Left lobe of liver (tissue), 2 donors: ENCODE measurements at places on chromosomes 6 and 20. TPM values are rescaled to one million over a fixed set of nuclear protein-coding genes. Genes with fewer than 3 reads are reported as not detected.

DNA sequence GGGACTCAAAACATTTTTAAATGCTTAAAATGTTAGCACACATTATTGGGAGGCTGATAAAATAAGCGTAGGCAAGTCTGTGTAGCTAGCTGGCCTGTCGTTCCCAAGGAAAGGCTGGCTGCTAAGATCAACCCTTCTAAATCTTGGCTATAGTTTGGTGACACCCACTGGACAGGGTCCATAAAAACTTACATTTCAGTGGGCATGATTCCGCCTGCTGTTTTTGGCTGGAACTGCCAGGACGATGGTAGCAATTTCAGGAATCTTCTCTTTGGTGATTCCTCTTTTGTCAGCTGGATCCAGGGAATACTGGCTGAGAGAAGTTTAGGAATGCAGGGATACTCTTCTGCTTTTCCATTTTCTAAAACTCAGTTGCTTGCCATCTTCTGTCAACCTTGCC, 162.2 kb downstream of the NKAIN2 start:
- DNase-seq, result no peak

- no peak for DNase-seq
Observed at GRCh38 chr6:90039911-90040310, 145.6 kb downstream of the GJA10 start.

GRCh38 chr6:132063204-132063603, 112.0 kb upstream of the CCN2 start:
- no peak for DNase-seq

DNA sequence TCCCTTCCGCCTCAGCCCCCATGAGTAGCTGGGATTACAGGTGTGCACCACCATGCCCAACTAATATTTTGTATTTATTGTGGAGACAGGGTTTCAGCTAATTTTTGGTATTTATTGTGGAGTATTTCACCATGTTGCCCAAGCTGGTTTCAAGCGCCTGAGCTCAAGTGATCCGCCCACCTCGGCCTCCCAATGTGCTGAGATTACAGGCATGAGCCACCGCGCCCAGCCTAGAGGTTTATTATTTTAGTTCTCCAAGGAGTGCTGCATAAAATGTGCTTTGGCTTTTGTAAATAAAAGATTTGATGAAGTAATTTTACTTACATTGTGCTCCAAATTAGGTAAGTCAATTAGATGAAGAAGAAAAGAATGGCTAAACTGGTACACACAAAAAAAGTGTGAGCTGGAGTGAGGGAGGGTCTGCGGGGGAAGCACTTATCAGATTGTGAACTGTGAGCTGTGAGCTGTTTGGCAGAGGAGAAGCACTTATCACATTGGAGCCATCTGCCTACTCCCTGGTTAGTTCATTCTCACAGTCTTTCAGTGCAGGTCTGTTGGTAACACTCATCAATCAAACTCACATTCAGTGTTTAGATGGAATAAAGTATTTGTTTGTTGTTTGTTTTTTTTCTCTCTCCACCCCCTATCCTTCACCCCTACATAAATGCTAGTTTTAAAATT, 398.0 kb downstream of the EPHA7 start:
- no peak for DNase-seq

- no peak for DNase-seq
Observed at GRCh38 chr6:92538275-92538674, 881.1 kb downstream of the EPHA7 start.

Gene CALHM5
- 0.20 TPM for total RNA-seq

Gene TRIM10
- 1.9 TPM for total RNA-seq

Gene JAG1
- total RNA-seq, result 4.3 TPM

- DNase-seq, result no peak
Observed at GRCh38 chr6:116136373-116136772, 10.4 kb upstream of the COL10A1 start.

DNA sequence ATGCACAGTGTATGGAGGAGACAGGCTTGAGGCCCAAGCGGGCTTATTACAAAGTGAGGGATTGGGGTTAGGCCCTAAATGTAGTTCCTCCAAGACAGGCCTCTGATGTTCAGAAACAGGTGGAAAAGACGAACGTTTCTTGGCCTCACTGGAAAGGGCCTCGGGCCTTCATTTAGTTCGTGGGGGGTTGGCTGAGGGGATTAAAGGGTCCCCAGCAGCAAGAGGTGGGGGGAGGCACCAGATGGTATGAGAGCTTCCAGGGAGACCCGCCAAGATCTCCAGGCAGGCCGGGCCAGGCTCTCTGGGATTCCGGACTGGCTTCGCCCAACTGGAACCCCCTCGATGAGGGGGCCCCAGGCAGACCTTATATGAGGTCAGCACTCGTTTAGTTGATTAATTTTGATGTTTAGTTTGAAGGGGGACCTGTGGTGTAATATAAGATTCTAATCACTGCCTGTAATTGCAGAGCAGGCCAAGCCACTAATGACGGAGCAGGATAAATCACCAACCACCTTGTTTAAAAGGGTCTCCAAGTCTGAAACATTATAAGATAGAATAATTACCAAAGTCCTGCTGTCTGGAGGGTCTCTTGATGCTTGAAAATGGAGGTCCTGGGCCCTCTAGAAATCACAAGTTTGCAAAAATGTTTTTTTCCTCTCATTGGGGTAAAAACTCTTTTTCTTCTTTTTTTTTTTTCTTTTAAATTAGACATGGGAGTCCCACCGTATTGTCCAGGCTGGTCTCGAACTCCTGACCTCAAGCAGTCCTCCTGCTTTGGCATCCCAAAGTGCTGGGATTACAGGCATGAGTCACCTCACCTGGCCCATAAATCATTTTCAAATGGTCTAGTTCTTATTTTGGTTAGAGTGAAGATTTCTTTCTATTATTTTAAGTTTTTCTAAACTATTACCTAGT, 2.2 kb downstream of the HMGA1 start:
- DNase-seq, result no peak

GRCh38 chr6:113343940-113344339, 513.2 kb upstream of the MARCKS start:
- DNase-seq, result no peak

DNA sequence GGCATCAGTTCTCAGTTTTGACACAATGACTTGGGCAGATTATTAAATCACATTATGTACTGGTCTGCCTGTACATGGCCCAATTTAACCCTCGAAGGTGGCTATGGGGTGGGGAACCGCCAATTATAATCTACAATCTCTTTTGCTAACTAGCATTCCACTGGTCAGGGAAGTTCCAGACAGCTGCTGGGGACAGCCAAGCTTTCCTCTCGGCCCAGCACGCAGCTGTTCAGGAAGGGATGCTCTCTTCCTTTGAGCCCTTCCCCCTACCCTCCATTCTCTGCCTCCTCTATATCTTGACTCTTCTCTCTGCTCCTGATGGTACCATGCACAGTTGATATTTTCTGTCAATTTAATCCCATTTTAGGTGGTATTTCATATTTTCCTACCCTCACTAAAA, 233.5 kb upstream of the AGPAT4 start:
- no peak for DNase-seq

GRCh38 chr20:50089140-50089786, 23.7 kb downstream of the UBE2V1 start:
- no peak for DNase-seq

DNA sequence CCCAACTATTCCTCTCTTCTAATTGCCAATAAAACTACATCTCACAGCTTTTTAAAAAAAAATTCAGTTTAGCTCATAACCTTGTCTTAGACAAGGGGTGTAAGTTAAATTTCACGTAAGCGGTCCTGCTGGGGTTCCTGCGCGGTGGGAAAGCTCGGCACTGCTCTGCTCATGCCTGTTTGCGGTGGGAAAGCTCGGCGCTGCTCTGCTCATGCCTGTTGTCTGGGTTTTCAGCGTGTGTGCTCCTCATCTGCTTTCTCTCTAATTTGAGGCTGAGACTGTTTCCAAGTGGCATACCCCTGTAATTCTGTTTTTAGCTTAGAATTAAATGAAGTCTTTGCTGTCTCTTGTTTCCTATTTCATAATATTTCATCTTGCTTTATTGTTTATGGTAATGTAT, 18.6 kb downstream of the ARID1B start:
- DNase-seq, result no peak

GRCh38 chr6:127641905-127642304, 64.9 kb downstream of the C6orf58 start:
- DNase-seq, result no peak

Gene BEND6
- total RNA-seq, result not detected

DNA sequence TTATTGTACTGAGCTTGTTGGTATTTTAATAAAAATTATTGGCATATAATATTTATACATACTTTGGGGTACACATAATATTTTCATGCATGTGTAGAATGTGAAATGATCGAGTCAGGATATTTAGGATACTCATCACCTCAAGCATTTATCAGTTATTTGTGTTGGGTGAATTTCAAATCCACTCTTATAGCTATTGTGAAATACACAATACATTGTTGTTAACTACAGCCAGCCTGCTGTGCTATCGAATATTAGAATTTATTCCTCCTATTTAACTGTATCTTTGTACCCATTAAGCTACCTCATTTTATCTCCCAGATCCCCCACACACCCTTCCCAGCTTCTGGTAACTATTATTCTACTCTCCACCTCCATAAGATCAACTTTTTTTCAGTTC, 14.6 kb upstream of the MICB start:
- no peak for DNase-seq

Gene RNF182
- total RNA-seq, result 0.05 TPM

GRCh38 chr6:116381000-116381399, 10.3 kb downstream of the DSE start:
- DNase-seq, result no peak
